Activated CD4-positive, alpha-beta T cell treated with anti-CD3 and anti-CD28 coated beads, Interleukin-2, Interleukin-6, amounts not matched to agents 100 ng/mL and 50 ng/mL, durations not matched to agents 16 hours and 8 hours (primary cell): ENCODE measurements at places on chromosomes 7 and 10.

DNA sequence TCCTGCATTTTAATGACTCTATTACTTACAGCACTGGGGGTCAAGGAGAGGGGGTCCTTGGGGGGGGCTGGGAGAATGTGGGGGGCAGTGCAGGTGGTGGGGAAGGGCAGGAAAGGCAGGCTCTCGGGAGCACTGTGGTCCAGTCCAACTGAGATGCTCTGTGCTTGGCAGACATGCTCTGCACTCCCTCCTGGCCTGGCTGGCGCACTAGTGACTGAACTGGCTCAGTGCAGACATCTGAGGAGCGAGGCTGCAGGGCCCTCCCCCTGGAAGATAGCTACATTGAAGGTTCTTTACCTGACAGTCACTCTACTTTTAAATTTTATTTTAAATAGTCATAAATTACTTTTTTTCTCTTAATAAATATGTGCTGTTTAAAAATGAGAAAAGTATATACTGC, 105.7 kb downstream of the NEURL1 start:
- DNase-seq, result no peak

DNA sequence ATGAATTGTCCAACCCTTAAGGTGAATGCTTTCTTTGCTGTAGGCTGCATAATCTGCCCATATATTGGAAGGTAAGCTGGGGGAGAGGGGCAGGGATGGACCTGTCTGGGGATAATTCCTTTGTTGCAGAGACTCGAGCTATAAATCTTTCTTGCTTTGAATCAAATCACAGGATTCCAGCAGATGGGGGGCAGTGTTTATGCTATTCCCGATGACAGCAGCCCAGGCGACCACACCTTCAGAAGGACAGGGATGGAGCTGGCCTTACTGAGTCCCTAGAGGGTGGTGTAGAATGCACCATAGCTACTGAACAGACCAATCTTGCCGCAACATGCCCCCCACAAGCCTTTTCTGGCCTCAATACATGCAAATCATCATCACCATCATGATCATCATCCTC, 2.5 kb downstream of the PODXL start:
- no peak for DNase-seq

DNA sequence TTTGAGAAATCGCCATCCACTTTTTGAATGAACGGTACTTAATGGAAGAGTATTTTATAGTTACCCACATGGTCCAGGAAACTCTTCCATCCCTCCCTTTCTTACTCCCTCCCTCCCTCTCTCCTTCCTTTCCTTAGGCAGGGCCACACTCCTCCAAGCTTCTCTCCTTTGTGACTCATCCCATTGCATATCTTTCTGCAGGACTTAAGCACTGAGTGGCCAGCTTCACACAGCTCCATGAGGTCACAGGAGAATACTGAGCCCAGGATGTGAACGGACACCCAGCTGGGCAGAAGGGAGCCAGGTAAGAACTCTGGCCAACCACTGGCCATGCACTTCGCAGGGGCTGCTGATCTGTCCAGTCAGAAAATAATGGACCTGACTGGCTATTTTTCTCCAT, 189.7 kb upstream of the ADCY1 start:
- DNase-seq, result no peak

DNA sequence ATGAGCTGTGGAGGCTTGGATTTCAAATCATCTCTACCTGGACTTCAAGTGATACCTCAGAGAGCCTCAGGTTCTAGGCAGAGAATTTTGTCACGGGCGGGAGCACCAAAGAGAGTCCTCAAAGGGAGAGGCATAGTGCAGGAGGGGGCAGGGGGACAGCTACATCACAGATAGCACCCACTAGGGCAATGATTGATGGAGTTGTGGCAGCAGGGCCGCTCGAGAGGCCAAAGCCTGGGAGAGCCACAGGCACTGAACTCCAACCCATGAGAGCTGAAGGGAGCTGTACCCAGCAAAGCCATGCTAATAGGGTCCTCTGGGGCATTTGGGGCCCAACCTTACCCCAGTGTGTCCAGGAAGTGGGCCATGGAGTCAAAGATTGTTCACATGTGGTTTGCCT, 232.0 kb upstream of the PCDH15 start:
- DNase-seq, result no peak

DNA sequence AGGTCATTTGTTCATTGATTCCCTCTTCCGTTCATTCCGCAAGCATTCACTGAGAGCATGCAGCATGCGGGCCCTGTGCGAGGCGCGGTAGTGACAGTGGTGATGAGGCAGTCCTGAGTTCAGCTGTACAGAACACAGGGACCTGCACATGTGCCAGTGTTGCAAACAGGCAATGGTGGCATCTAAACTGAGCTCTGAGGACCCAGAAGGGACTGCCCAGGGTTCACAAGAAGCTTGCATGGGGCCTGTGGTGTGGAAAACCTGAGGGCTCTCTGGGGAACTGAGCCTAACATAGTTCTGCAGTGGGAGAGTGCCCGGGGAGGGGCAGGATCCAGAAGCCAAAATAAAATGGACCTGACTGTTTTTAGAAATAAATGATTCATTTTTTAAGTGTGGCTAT, 13.2 kb downstream of the ZNF488 start:
- DNase-seq, result no peak

- DNase-seq, result no peak
These were observed 194.0 kb upstream of the AHR start for GRCh38 chr7:17104419-17104818.

GRCh38 chr10:69567920-69568319, 5.3 kb downstream of the NEUROG3 start:
- DNase-seq, result peak; percentile 18

- DNase-seq, result no peak
These were observed at the start of gene ATOH7 for GRCh38 chr10:68231817-68232251. ATOH7 (minus strand) TSS chr10:68232113; CDS start chr10:68231677, 436 bp downstream.

- DNase-seq, result no peak
These were observed 83.7 kb downstream of the GRID1 start for GRCh38 chr10:86282664-86283465.

GRCh38 chr7:100370746-100371145, 2.5 kb upstream of the PILRA start:
- DNase-seq, result no peak

- DNase-seq, result no peak
These were observed 97.0 kb downstream of the LHPP start for GRCh38 chr10:124558339-124559321.

DNA sequence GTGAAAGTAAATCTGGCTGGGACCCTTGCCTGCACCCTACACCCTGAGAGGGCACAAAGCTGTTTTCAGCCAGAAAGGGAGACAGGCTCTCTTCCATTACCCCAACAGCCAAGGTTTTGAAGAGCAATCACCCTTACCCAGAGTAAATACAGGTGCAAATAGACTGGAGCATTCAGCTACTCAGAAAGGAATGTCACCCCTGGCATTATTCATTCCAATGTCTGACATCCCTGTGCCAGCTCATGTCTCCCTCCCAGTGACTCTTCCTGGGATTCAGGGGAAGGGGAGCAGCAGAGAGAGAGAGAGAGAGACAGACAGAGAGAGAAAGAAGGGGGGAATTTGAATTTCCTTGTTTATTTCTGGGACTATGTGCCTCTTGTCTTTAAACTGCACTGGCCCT, 611.8 kb downstream of the SORCS3 start:
- no peak for DNase-seq

GRCh38 chr7:149662591-149663095, 110.7 kb downstream of the ZNF467 start:
- DNase-seq, result peak; percentile 77

DNA sequence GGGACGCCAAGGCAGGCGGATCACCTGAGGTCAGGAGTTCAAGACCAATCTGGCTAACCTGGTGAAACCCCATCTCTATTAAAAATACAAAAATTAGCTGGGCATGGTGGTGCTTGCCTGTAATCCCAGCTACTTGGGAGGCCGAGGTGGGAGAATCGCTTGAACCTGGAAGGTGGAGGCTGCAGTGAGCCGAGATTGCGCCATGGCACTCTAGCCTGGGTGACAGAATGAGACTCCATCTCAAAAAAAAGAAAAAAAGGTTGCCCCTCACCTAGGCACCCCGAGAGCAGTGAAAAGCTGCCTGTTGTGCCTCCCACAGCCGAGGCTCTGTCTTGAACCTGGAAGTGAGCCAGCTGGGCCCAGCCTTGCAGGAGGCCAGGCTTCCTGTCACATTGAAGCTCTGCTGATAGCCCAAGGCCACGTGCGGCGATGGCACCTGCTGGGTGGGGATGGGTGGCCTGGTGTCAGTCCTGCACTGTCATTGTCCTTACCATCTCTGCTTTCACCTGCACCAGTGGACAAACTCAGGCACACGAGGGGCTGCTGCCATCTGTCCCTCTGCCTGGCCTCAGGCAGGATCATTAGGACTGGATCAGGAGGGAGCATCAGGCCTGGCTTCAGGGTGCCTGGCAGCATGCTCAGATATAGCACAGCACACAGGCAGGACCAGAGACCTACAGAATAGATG, 37.8 kb downstream of the DNAJB12 start:
- DNase-seq, result peak; percentile 39

GRCh38 chr10:82278401-82279182, 403.6 kb downstream of the NRG3 start:
- no peak for DNase-seq

DNA sequence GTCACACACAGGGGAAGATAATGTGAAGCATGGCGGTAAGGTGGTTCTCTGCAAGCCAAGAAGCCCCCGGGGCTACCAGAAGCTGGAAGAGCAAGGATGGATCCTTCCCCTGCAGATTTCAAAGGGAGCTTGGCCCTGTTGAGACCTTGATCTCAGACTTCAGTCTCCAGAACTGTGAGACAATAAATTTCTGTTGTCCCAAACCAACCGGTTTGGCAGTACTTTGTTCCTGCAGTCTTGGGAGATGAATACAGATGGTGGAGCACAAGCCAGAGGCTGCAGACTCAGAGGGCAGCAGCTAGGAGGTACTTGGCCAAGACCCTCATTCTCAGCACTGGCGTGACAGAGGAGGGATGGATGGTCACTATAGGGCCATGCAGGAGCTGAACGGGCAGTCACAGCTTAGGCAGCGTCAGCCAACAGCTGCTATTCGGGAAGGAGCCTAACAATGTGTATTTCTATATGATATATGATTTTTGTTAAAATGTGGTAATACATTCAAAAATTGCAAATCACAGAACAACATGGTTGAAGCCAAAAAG, 387.3 kb downstream of the TNS3 start:
- DNase-seq, result no peak

DNA sequence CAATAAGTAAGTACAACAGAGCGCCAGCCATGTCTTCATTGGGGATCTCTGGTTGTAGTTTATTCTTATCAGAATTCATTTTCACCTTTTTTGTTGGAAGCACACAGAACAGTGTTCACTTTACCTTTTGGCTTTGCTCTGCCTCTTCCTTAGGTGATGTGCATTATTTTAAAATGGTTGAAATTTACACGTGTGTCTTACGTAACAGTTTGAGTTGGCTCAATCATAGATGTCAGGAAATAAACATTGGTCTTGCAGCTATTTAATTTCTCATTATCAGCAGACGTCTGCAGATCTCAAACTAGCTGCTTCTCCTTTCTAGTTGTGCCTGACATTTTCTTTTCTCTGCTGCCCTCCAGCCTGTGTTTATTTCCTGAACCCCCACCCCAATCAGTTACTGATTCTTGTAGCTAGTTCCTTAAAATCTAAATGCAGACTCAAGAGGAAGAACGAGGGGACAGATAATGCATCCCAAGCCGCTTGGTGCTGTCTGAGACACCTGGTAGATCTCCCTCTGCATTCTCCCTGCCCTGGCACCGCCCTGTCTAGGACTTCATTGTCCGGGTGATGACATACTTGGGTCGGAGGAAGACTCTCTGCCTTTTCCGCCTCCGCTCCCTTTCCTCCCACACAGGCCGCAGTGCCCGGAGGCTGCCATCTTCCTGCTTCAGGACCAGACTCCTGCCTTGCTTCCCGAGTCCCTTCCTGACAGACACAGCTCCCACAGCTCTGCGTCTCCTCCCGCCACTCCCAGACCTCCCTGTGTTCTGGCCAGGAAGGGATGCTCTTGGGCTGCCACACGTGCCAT, 108.2 kb downstream of the ANKRD61 start:
- no peak for DNase-seq

- DNase-seq, result no peak
These were observed 270.0 kb upstream of the PPP2R2D start for GRCh38 chr10:131630772-131631258.

GRCh38 chr10:1664333-1664964, 72.9 kb downstream of the ADARB2 start:
- no peak for DNase-seq

DNA sequence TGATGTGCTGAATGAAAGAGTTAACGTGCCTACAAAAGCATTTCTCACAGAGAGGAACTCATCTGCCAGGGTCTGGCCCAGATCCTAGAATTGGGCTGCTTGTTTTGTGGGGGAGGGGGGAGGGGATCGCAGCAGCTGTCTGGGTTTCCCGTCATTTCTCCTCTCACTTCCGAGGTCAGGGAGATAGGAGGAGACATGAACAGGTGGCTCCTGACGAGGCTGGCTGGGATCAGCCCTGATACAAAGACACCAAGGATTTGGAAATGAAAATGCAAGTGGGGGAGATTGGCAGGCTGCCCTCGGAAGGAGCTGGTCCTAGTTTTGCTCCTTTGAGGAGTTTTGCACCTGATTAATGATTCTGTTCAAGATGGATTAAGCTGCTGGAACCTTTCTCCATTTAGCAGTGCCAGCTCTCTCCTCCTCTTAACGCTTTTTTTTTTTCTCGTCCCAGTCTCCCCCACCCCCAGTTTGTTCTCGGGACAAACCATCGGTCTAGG, 86.8 kb upstream of the KMT2C start:
- DNase-seq, result no peak

DNA sequence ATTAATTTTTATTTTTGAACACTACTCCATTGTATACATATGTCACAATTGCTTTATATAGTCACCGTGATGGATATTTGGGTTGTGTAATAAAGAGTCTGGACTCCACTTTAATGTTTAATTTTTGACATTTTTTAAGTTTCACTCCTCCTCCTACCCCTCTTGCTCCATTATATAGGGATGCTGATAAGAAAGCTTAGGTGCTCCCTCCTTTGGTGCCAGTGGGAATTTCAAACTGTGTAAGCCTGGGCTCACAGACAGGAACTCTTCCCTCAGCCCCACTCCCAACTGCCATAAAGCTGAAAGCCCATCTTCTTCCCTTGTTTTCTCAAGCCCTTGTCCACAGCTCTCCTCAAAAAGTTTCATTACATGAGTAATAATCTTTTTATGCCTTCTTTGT, 47.6 kb downstream of the TWIST1 start:
- DNase-seq, result no peak

DNA sequence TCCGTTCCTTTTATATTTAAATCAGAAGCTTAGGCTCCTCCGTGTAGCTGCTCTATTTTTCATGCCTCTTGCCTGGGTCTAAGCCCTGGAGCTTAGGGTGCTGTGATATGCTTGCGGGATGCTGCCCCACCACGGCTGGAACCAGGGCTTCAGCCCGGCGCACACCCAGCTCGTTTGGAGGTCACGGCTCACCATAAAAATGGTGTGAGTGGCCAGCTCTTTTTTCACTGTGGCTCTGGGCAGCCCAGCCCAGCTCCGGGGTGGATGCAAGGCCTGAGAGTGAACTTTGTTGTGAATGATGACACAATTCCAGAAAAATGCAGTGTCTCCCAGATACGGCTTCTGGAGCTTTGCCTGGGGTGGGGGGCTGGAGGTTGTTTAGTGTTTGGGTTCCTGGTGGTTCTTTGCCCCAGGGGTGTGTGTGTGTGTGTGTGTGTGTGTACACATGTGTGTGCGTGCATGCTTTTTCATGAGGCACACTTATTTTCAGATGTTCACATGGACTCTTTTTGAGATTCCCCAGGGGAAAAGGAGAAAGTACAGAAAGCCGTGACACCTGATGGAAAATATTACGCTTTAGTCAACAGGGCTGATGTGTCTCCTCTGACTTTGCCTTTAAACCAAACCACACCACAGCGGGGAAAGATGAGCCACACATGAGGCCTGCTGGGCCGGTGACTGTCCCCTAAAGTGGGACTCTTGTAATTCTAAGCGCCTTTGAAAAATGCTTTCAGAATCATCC, 46.2 kb downstream of the GRK5 start:
- DNase-seq, result peak; percentile 30

- DNase-seq, result no peak
These were observed 289.3 kb upstream of the ZMIZ1 start for GRCh38 chr10:78779339-78779955.
